ENCODE measurements at places on chromosomes 5 and 9.
A peak's percentile ranks its signal among the peaks of the same experiment; 100 is the strongest.

- no peak for DNase-seq
Measured at GRCh38 chr9:14547245-14548060, 145.8 kb downstream of the ZDHHC21 start.

DNA sequence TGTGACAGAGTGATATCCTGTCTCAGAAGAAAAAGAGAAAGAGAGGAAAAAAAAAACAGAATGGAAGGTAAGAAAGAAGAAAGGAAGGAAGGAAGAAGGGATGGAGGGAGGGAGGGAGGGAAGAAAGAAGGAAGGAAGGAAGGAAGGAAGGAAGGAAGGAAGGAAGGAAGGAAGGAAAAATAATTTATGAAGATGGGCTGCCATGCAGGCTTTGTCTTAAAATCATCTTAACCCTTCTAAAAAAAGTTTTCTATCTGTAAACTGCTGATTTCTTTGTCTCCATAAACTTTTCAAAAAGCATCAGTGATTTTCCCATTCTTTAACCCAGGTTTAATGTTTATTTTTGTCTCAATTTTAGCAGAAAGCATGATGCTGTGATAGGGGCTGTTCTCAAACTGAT is 1154.1 kb upstream of the CDH6 start:
- DNase-seq, result no peak

- no peak for DNase-seq
Measured at GRCh38 chr5:150723845-150724244, 23.0 kb upstream of the RBM22 start.

DNA sequence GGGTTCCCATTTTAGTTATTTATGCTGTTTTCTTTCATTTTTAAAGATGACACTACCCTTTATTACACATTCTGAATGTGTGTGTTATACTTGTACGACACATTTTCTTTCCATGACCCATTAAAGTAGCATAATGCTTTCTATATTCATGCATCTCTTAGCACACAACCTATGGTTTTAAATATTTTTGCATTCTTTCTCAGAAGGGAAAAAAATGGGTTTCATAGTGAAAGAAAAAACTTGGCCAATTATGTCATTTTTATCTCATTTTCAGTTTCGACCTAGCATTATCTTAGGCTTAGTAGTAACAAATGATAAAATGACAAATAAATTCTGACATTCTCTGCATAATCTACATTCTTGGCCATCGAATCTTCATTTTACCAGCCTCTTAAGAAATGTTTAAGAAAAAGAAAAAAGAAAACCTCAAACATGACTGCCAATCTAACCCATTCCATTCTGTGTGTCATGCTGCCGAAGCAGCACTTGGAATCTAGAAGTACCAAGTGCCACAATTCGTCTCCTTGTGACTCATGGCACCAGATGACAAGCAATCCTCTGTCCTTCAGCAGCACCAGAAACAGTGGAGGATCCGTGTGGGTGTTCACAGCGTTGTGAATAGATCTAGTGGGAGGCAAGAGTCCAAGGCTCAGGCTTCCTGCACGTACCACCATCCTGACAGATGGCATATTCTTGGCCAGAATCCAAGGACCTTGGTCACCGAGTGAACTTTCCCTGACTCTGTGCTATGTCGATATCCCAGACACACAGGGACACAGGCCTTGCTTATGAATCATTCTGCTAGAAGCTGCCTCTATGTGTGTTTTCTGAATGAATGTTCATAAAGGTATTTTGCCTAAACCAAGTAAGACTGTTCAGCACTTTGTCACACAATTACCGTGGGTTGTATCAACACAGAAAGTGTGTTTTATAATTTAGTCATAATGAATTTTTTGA is 502.7 kb downstream of the NR2F1-AS1 start:
- DNase-seq, result no peak

GRCh38 chr9:115118879-115119218 is 892 bp upstream of the TNC start:
- DNase-seq, result no peak

GRCh38 chr9:115157245-115157674 is 39.3 kb upstream of the TNC start:
- no peak for DNase-seq

DNA sequence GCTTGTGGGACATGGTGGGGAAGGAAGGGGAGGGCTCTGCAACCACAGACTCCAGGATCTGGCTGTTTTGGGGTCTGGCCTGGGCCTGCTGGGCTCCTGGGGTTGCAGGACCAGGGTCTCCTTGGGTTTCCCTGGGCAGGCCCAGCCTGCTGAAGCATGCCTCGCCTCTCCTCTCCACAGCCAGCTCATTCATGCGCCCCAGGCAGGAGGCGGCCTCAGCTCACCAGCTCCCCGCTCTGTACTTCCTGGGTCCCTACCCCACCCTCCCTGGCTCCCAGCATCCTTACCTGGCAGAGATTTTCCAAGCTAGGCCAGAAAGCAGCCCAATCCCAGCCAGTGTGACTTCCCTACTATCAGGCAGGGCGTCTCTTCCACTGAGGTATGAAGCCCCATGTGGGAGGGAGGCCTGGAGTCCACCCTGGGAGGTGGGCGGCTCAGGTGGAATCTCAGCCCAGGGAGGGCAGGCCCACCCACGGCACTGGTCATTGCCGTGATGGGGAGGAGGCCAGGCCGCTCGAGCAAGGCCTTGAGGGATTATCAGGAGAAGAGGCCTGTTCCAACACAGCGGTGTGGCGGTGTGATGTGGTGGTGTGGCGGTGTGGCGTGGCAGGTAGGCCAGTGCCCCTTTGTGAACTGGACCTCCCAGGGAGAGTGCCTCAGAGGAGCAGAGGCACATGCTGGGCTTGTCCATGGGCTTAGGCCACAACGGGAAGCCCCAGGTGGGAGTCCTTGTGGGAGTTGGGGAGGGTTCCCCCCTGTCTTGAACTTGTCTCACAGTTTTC is 103.4 kb downstream of the DAB2IP start:
- DNase-seq, result no peak

DNA sequence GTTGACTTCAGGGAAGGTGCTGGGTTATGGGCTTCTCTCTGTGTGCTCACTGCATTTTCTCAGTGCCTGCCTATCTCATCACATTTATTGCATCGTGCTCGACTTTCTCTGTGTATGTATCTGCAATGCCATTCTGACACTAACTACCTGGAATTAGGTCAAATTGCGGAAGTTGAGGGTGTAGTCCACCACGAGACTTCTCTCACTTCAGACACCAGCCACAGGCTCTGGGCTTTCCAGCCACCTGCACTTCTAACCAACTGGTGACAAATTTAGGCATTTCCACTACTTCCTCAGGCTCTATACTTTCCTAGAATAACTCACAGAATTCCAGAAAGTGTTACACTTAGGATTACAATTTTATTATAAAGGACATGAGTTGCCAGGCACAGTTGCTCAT is 188.6 kb upstream of the ZNF608 start:
- DNase-seq, result no peak

GRCh38 chr5:96149021-96149420 is 187.4 kb upstream of the ELL2 start:
- DNase-seq, result no peak

- DNase-seq, result no peak
Measured at GRCh38 chr5:133824661-133825254, 143.7 kb downstream of the C5orf15 start.

GRCh38 chr5:56815658-56816545 is 553 bp downstream of the MAP3K1 start:
- DNase-seq, result peak; percentile 27

DNA sequence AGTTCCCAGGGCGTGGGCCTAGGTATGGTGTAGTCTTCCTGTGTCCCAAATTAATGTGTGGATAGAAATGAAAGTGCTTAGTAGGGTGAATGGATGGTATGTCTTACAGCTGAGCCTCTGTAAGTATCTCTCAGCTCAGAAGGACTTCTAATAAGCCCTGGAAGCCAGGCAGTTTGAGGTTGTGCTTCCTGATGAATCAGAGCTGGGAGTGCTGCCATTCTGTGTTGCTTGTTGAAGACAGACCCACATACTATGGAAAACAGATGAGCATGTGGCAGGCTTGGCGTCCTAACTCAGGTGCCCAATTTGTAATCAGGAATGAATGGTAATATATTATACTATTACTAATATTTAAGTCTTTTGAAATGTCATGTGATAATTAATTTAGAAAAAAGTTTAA is 69.8 kb downstream of the CMYA5 start:
- no peak for DNase-seq

DNA sequence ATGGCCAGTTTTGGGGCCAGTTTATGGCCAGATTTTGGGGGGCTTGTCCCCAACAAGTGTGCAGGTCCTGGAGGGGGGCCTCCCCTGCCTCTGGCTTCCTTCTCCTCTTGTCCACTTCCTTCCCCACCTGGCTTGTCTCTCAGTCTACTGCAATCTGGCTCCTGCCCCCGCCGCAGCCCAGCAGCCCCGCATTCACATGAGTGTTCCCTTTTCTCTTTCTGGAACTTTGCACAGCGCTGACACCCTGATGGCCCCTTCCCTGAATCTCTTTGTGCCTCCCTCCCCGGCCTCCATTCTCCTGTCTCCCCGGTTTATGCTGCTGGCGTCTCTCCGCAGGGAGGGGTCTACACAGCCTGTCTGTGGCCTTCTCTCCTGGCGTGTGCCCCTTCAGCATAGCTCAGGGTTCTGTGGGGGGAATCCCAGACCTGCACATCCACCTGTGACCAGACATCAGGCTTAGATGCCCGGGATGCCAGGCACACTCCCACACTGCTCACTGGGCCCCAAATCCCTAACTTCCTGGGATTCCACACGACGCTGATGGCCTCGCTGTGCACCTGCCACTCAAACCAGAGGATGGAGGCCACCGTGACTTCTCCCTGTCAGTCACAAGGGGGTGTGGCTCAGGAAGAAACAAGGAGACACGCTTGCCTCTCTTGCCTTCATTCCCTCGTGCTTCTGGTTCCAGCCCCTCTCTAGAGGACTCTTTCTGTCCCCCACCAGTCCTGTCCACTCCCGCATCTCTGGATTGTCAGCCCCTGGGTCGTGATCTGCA is 17.5 kb downstream of the TRIP13 start:
- no peak for DNase-seq

DNA sequence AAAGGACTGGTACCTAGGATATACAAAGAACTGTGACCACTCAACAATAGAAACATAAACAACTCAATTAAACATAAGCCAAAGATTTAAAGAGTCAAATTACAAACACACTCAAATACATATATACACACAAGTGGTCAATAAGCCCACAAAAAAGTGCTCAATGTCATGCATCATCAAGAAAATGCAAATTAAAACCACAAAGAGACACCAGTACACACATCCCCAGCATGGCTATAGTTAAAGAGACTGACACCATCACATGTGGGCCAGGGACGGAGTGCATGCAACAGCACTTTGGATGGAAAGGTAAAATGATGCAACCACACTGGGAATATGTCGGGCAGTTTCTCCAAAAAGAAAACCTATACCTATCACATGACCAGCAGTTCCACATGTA is 89.7 kb downstream of the CAAP1 start:
- no peak for DNase-seq

DNA sequence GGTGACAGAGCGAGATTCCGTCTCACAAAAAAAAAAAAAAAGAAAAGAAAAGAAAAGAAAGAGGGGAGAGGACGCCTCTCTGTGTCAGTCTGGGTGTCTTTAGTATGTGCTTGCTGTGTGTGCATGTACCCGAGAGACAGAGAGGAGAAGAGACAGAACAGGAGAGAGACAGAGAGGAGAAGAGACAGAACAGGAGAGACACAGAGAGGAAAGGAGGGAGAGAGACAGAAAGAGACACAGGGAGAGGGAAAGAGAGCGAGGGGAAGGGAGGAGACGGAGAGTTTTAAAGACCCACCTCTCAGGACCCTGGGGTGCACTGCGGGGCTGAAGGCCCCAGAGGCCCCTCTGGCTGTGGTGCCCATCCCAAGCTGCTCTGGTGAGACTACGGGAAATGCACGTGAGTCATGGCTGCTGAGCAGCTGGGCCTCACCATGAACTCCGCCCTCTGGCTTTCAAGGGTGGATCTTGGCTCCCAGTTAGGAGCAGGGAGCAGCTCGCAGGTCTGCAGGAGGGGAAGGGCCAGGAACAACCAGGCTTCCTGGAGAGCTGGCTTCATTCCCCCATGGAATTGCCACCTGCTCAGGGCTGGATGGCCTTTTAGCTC is 7.9 kb downstream of the SLC6A3 start:
- DNase-seq, result no peak

DNA sequence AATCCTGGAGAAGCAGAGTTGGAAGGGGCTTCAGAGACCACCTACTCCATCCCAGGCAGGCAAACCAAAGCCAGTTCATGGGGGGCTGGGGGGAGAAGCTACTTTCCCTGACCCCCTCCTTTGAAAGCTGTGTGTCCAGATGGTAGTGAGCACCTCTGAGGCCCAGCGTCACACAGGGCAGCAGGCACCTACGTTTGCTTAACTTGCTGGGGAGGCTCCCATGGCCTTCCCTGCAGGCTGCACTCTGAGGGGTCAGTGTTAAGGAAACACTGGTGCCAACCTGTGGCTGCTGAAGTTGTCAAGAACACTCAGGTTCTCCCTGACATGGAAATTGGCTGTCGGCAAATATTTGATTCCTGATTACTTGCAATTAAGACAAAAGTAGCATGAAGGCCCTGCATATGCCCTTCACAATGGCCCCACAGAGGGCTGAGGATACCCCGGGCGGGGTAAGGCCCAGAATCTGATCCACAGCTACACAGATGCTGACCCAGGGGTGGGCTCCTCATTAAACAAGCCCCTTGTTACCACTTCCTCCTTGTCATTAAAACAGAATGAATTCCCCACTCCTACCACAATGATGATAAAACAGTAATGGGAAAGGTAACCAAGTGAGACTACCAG is 208.5 kb downstream of the FSTL4 start:
- DNase-seq, result no peak

DNA sequence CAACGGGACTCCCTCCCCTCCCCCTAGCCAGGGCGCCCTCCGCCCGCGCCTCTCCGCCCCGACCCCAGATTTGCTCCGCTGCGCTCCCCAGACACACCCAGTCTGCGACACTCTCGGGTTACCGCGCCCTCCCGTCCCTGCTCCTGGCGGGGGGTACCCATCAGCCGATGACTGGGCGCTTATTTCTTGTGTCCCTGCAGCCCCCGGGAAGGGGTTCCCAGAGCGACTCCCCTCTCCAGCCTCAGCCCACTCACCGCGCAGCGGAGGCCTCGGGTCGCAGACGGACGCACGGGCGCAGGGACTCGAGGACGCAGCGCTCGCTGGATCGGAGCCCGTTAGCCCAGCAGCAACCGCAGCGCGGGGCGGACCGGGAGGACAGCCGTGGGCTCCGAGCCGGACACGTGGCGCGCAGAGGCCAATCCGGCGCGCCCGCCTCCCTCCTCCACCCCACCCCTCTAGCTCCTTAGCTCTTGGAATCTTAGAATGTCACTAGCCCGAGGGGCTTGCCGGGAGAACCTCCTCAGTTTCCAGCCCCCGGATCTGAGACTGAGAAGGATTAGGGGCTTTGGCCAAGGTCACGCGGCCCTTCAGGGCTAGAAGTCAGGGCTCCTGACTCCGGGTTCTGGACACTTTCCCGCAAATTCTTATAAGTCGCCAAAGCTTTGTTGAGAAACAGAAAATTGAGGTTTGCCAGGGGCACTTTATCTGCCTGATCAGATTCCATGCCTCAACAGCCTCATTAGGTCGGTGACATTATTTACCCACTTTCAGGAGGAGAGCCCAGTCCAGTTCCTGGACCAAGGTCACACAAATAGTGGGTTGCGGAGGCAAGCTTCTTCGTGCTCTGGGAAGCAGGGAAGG is at the start of gene ANXA6:
ANXA6 (minus strand) TSS at position 354 of the 861 bp plus-strand sequence. CDS start 9,878 bp downstream, outside the sequence.
- DNase-seq, result peak; percentile 38

- DNase-seq, result no peak
Measured at GRCh38 chr9:105173306-105173705, 71.1 kb upstream of the SLC44A1 start.

Measured in stimulated activated CD8-positive, alpha-beta memory T cell treated with anti-CD3 and anti-CD28 coated beads, Interleukin-4, amount 100 ng/mL, for 1 hour (primary cell).